ENCODE measurements at places on chromosomes 3 and 15.

DNA sequence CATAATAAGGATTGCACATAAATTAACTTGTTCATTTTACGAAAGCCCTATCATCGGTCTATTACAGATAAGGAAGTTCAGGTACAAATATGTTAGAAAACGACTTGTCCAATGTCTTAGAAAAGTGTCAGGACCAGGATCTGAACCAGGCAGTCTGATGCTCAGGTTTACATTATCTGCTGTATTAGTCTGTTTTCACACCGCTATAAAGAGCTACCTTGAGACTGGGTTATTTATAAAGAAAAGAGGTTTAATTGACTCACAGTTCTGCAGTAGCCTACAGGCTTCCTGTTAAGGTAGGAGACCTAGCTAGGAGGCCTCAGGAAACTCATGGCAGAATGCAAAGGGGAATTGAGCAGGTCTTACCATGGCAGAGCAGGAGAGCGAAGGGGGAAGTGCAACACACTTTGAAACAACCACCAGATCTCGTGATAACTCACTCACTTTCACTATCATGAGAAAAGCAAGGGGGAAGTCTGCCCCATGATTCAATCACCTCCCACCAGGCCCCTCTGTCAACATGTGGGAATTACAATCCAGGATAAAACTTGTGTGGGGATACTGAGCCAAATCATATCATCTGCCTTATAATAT is 45.8 kb upstream of the GOLIM4 start:
- DNase-seq = no peak

DNA sequence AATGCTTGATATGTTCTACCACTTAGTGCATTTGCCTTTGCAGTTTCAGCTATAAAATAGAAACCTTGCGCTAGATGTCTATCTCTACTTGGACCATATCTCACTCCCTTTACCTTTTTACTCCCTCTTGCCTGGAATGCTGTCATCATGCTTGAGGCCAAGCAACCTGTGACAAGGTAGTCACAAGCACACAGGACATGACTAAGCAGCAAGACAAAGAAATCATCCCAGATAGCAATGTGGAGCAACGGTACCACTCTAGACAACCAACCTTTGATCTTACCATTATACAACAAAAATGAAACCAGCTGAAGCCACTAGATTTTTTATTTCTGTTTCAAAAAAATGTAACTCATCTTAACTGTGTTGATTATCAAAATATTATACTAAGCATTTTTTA is 50.5 kb upstream of the SPSB4 start:
- DNase-seq = no peak

- DNase-seq = no peak
These were observed 54.4 kb downstream of the IQGAP1 start for GRCh38 chr15:90442423-90442822.

- DNase-seq = no peak
These were observed 140.5 kb downstream of the SEMA6D start for GRCh38 chr15:47857776-47858167.

GRCh38 chr3:27504749-27505148 is 20.6 kb upstream of the SLC4A7 start:
- DNase-seq = no peak

DNA sequence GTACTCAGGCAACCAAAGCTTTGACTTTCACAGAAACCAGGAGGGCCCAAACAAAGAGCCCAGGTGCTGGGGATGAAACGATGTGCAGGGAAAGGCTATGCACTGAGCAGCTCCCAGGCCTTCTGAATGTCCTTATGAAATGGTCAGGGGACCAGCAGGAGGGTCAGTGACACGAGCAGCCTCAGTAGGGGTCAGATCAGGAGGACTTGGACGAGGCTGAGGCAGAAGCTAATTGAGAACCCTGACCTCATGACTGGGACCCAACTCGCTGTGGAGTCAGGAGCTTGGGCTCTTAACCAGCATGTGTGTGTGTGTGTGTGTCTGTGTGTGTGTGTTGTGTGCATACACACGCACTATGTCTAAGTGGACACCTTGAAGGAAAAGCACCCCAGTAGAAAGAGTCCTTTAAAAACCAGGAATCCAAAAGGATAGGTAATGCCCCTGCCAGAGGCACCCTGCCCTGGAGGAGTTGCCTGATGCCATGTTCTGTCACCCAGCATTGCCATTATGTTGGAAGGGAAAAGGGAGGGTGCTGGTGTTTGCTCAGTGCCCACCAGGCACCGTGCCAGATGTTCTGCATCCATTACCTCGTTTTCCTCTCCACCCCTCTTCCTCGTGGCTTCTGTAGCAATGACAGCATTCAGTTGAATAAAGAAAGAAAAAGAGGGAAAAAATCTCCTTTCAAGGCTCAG is 50.9 kb downstream of the CORO2B start:
- no peak for DNase-seq

DNA sequence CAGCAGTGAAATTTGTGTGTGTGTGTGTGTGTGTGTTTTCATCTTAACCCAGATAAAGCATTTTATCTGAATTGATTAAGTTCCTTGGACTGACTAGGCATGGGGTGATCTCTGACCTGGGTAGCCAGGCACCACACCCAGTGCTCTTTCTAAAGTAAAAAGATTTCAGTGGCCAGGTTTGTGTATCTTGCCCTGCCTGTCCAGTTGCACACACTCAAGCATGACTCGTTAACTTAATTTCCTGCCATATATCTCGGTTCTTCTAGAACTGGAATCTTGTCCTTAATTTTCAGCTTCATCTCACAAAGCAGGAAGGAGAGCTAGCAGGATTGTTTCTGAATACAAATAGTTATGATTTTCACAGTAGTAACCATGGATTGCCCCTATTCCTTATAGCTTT is 17.0 kb downstream of the TM4SF18 start:
- DNase-seq = no peak

DNA sequence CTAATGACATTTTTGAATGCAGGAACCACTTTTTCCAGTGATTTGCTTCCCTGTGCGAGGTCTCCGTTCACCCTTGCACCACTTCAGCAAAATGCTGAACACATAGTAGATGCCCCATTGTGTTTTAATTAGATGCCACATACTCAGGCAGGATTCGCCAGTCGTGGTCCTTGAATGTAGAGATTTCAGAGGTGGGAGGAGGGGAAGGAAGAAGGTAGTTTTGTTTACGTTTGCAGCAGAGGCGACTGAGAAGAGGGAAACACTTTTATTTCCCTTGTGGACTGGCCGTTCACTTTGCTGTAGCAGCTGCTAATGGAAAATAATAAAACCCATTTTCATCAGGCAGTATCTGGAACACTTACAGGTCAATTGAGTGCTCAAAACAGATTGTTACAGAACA is 262.8 kb upstream of the TBL1XR1 start:
- no peak for DNase-seq

DNA sequence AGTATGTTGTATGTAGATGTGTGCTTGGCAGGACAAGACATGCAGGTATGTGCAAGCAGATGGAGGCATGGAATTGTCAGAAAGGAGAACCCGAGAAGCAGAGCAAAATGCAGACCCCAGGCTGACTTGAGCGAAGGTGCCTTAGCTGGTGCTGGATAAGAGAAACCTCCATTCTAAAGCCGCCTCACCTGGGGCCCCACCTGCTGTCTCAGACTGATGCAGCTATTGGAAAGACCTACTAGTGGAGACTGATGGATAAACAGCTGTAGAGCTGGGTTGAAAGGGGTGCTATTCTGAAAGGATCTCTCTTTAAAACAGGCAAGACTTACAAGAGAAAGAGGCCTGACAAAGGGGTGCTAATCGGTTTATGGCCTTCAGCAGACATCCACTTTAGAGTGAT is 86.2 kb downstream of the EPHB1 start:
- DNase-seq = no peak

GRCh38 chr3:25916321-25916720 is 126.4 kb downstream of the OXSM start:
- DNase-seq = no peak

- DNase-seq = no peak
These were observed 65.9 kb downstream of the HACD2 start for GRCh38 chr3:123518892-123519485.

Measured in tibial artery (tissue), 4 donors.